GM04503 (cell line): ENCODE measurements at places on chromosomes 16 and 17.

- DNase-seq = no peak
These were observed 671.2 kb downstream of the CDH8 start for GRCh38 chr16:61364990-61365389.

DNA sequence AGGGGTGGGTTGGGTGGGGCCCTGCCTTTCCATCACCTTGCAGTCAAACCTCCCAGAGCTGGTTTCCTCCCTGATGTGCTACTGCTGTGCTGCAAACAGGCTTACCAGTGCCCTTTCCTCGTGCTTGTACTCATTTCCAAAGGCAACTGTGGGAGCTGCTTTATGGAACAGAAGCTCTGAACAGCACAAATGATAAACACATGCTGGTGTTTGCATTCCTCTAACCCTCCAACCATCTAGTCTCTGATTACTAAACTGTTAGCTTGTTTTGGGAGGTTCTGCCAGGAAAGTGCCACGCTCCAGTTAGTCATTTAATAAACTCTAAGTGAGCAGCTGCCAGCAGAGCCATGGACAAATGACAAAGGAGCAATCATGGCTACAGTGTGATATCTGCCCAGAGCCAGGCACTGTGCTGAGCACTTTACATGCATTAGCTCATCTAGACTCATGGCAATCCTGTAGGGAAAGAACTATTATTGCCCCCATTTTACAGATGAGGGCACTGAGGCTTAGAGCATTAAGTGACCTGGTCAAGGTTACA, 110.4 kb downstream of the VAT1L start:
- peak; percentile 67 for DNase-seq

GRCh38 chr17:49370971-49371834, 9.2 kb upstream of the ZNF652 start:
- DNase-seq = no peak

DNA sequence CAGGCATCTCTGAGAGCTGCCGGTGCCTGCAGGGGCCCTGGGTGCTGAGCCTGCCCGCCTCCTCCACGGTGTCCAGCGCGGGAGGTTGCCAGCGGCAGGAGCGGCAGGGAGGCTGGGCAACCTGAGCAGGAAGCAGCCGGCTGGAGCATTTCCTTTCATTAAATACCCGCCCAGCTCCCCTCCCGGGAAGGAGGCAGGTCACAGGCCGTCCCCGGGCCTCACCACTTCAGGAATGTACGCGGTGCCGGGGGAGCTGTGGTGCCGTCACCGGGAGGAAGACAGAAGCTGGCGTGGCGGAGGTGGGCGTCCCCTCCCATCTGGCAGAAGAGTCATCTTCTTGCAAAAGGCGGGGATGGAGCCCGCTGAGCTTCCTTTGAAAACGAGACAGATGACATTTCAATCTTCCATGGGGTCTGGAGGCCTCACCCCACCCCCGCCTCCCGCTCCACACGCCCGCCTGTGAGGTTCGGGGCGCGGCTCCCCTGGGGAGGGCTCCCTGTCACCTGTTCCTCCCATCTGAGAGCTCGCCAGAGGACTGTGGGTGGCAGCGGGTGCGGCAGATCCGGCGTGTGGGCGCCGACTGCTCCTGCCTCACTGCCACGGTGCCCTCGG, 16.0 kb downstream of the SOX8 start:
- DNase-seq = no peak

- peak; percentile 39 for DNase-seq
These were observed 20.3 kb upstream of the ZNF287 start for GRCh38 chr17:16589097-16589969.

DNA sequence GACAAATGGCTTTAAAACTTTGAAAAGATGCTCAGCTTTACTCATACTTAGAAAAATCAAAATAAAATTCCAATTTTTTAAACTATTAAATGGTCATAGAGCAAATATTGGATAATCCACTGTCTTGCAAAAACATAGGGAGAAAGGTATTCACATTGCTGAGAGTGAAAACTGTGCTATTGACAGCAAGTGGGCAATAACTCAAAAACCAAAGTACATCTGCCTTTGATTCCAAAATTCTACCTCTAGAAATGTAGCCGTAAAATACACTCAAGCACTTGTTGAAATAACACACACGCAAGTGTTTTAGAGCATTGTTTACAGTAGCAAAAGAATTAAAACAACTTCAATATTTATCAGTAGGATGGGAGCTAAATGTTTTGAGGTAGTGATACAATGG, 210.6 kb upstream of the HS3ST3A1 start:
- no peak for DNase-seq

DNA sequence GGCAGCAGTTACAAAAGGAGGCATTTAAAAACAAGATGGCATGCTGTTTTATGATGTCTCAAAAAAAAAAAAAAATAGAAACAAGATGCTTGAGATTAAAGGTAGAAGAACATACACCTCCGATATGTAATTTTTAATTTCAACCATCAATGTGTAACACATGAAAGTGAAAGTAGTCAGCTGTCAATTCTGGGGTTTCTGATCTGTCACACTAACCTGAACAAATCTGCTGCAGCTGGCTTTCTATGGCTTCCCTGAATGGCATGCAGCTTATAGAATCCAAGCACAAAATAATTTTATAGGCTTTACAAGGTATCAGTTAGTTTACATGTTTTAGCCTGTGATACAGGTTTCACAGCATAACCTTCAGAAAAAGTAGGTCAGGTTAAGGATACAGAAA, 13.5 kb downstream of the GLYR1 start:
- no peak for DNase-seq

GRCh38 chr17:79988185-79988971, 47.3 kb downstream of the TBC1D16 start:
- peak; percentile 55 for DNase-seq

DNA sequence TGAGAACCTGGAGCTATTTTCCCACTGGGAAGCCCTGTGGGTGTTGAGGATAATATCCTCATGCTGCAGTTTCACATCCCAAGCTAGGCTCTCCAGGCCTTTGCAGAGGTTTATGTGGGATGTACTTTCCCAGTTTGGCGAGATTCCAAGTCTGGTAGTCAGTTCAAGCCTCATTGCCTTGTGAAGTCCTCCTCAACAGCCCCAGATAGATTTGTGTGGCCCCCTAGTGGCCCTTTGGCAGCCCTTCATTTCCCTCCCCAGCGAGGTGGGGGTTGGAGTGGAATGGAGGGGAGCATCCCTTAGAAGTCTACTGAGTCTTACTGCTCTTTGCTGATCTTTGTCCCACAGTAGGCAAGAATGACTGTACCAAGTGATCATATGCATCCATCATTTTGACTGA, 137.9 kb downstream of the CDH11 start:
- DNase-seq = no peak

GRCh38 chr16:81513204-81514040, 68.8 kb downstream of the CMIP start:
- no peak for DNase-seq

DNA sequence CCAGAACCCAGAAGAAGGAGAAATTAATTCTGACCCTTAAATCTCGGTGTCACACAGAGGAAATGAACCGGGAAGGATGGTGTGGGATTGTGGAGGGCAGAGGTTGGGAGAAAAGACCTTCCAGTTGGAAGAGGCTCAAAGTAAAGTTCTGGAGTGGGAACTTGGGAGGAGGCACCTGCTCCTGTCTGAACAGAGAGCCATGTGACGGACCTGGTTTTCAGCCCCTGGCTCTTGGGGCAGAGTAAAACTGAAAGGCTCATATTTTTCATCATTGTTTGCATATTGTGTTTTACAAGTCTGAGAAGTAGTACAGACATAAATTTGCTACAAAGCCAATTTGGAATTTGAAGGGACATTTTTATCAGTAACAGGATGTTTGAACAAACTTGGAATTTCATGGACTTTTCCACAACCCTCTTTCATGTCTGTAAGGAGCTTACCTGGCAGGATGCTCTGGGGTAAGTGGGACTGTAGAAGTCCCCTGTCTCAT, 24.4 kb upstream of the SEC14L1 start:
- no peak for DNase-seq

- no peak for DNase-seq
These were observed 11.8 kb downstream of the FMNL1 start for GRCh38 chr17:45233423-45233924.

DNA sequence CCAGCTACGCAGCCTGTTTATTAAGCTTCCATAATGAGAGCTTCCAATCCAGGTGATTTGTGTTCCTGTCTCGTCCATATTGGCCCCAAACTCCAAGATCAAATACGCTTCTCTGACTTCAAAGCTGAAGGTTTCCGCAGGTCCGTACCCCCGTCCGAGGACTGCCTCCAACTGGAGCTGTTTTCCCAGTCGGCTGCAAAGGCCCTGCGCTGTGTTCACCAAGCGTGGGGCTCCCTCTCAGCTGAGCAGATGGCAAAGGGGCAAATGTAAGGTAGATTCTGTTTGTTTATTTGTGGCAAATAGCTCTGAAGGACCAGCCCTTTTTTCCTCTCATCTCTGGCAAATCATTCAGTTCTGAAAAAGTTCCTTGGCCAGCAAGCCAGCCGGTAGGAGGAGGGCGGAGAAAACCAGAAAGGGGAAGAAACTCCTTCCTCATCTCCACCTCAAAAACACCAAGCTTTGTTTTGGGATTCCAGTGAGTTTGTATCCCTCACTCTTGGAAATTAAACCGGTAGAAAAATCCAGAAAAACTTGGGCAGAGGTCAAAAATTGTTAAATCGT, 35.2 kb downstream of the NXN start:
- no peak for DNase-seq

DNA sequence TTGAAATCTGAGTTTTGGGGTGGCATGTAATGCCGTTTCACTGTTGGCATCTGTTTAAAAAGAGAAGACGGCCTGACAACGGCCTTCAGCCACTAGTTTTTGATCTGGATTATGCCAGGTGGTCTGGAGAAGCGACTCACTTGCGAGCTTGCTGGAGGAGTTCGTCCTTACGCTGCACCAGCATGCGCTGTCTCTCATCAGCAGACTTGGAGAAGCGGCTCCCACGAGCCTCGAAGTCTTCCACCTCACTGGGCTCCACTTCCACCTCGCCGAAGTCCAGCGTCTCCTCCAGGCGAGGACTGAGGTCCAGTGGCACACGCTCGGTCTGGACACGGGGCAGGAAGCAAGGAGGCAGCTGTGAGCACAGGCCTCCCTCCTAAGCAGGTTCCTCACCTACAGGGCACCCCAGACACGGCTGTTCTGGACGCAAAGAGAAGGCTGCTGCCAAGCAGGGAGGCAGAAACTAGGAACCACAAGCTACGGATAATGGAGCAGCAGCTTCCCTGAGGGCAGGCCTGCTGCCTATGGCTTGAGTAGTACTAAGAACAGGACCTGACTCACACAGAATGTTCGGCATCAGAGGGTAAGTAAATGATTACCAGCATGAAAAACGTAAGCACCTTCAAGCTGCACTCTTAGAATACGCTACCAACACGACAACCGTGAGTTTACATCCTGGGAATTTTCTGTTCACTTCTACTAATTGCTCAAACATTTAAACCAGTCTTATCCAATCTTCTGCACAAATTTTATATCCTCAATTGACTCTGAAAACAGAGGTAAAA, 61.4 kb downstream of the AMFR start:
- no peak for DNase-seq

- DNase-seq = no peak
These were observed 416.8 kb upstream of the ASIC2 start for GRCh38 chr17:33709881-33710280.

DNA sequence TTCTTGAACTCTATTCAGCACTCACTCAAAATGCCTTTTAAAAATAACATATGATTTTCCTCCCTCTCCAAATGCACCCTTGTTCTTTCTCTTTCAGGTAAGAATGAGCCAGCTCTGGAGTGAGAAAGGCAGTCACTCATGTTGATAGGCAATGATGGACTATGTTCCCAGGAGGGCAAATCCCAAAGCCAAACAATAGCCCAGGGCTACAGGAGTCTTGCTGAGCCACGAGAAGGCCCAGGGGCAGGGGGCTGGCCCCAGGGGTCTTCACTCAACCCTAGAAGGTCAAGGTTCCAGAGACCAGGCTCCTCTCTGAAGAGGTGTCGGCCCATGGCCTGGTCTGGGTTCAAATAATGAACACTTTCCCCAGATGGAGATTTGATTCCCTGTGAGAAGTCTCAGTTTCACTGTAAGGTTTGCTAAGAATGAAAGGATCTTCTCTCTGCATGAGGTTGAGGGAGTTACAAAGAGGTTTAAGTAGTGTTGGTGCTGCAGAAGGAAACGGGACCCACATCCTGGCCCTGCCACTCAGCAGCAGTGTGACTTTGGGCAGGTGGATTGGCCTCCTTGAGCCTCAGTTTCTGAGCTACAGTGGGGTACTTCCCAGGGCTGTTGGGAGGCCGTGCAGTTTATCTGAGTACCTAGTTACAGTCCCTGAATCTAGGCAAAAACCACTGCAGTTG, 49.0 kb downstream of the RTN4RL1 start:
- DNase-seq = no peak

DNA sequence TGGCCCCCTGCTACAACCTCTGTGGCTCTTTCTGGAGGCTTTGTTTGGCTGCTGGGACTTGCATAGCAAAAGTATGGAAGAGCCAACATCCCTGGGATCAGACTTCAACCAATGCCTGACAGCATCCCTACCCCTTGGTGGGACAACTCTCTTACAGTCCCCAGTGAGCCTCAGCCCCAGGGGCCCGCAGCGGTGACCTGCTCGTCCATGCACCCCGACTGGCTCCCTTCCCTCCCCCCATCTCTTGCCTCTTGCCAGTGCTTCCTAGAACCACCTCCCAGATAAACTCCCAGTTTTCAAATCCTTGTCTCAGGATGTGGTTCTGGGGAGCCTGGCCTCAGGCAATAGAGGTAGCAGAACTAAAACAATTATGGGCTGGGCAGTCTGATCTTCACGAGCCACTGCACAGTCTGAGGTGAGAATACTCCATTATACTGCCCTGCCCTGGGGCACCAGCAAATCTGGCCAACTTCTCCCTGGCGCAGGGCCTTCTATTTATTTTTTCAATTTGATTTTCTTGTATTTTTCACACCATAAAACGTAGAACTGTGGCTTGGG, 86.6 kb upstream of the BRD7 start:
- DNase-seq = no peak

DNA sequence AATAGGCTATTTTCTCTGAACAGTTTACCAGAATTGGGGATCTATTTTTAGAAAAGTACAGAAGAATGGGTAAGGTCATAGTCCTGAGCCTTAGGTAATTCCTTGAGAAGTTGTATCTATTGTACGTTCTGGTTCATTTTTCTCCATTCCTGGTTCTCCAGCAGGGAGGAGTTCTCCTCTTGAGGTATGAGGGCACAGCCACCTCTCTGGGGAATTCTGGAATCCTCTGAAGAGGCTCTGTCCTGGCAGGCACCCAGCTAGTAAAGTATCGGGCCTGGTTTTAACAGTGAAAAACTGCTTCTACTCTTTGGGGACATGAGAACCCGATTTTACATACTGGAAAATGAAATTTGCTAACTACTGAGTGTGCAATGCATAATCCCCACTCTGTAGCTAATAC, 19.6 kb upstream of the PMFBP1 start:
- peak; percentile 12 for DNase-seq

GRCh38 chr17:74467221-74467951, 952 bp downstream of the CD300A start:
- no peak for DNase-seq

GRCh38 chr16:85126705-85127378, 14.6 kb upstream of the CIBAR2 start:
- no peak for DNase-seq

GRCh38 chr17:69417545-69418483, 3.3 kb downstream of the MAP2K6 start:
- no peak for DNase-seq

- DNase-seq = no peak
These were observed 38.6 kb upstream of the SLFN13 start for GRCh38 chr17:35486920-35487732.
